Muscle of arm (tissue), 14 donors: ENCODE measurements at places on chromosomes 5 and 9. TPM values are rescaled to one million over a fixed set of nuclear protein-coding genes. Genes with fewer than 3 reads are reported as not detected.

DNA sequence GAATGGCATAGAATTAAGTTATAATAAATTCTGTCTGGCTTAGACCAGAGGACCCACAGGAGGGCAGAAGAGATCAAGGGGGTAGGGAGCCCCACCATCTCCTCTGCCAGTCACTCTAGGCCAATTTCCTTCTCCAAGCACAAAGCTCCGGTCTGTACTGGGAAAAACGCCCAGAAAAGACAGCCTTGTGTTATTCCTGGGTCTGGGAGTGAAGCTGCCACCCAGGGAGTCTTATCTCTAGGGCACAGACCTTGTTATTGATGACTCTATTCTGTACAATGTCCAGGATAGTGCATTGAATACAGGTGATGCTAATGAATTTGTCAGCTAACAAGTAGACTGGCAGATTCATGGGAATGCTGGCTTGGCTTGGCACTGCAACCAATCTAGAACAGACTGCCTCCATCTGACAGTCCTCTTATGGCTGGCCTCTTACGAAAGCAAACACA is 60.7 kb downstream of the MED27 start:
- no peak for DNase-seq

GRCh38 chr9:75200892-75201470 is 112.7 kb downstream of the OSTF1 start:
- peak; percentile 27 for DNase-seq

- DNase-seq, result no peak
Measured at GRCh38 chr5:143155455-143155854, 248.0 kb downstream of the NR3C1 start.

GRCh38 chr5:120734033-120734432 is 269.9 kb downstream of the PRR16 start:
- peak; percentile 0 for DNase-seq

DNA sequence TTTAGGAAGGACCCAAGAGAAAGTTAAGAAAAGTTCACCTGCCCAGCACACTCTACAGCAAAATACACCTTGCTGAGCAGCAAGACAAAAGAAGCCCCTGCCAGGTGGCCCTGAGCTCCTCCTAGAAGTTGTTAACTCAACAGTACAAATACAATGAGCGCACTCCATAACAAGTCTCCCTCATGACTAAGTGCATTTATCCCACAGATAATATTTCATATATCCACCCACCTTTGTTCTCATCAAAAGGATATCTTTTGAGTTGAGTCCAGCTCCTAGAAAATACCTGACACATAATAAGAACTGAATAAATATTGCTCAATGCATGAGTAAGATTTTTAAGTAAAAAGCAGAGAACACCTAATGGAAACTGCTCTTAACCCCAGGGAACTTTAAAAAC is 73.3 kb downstream of the ABCA1 start:
- no peak for DNase-seq

Gene CCDC69
- 88.6 TPM for polyA plus RNA-seq

Gene SPACA9
- 2.7 TPM for polyA plus RNA-seq
